ENCODE measurements at places on chromosomes 5 and 9.
A peak's percentile ranks its signal among the peaks of the same experiment; 100 is the strongest.

- DNase-seq, result no peak
Observed at GRCh38 chr5:90274216-90274615, 135.3 kb downstream of the CETN3 start.

- DNase-seq, result no peak
Observed at GRCh38 chr9:132350861-132351315, 3.9 kb downstream of the SETX start.

- DNase-seq, result no peak
Observed at GRCh38 chr5:37197340-37198050, 51.7 kb downstream of the CPLANE1 start.

- DNase-seq, result no peak
Observed at GRCh38 chr9:36164989-36165388, 4.2 kb upstream of the CCIN start.

GRCh38 chr5:134846641-134846960 lies 833 bp downstream of the C5orf24 start:
- DNase-seq, result no peak

DNA sequence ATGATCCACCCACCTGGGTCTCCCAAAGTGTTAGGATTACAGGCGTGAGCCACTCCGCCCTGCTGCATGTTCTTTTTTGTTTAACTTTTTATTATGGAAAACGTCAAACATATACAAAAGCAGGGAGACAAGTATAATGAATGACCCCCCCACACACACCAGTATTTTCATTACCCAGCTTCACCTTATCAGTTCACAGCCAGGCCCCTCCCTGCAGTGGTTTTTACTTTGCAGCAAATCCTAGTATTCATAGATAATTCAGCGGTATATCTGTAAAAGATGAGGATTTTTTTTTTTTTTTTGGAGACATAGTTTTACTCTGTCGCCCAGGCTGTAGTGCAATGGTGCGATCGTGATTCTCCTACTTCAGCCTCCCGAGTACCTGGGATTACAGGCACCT lies 2.3 kb downstream of the POMT1 start:
- DNase-seq, result no peak

- peak; percentile 63 for DNase-seq
Observed at GRCh38 chr5:123785162-123786071, 273.4 kb downstream of the CSNK1G3 start.
